Karpas-422 (cell line): ENCODE measurements at places on chromosomes 3 and 15. TPM values are rescaled to one million over a fixed set of nuclear protein-coding genes. Genes with fewer than 3 reads are reported as not detected.

PCSK6 gene
- 0.19 TPM in 1 of 2 replicates, not detected in the other for total RNA-seq

ANKRD34C gene
- total RNA-seq, result 0.93 TPM in 1 of 2 replicates, not detected in the other

- H3K36me3 ChIP-seq, result no peaks in the 10 kb centered on the region
- no peak overlapping the region for H3K27ac ChIP-seq
- DNase-seq, result no peak
- H3K27me3 ChIP-seq, result peaks cover 3% of the 10 kb centered on the region; the same call in 1 of the 2 replicates
- H3K4me3 ChIP-seq, result no peak overlapping the region
Observed at GRCh38 chr15:66940368-66940767, 125.0 kb upstream of the SMAD3 start.

- H3K4me1 ChIP-seq, result peaks cover 4% of the 10 kb centered on the region; the same call in 1 of the 2 replicates
- H3K27me3 ChIP-seq, result no peaks in the 10 kb centered on the region
- no peak overlapping the region for H3K27ac ChIP-seq
- no peaks in the 10 kb centered on the region for H3K36me3 ChIP-seq
Observed at GRCh38 chr3:9507586-9508578, 45.7 kb downstream of the LHFPL4 start.

DNA sequence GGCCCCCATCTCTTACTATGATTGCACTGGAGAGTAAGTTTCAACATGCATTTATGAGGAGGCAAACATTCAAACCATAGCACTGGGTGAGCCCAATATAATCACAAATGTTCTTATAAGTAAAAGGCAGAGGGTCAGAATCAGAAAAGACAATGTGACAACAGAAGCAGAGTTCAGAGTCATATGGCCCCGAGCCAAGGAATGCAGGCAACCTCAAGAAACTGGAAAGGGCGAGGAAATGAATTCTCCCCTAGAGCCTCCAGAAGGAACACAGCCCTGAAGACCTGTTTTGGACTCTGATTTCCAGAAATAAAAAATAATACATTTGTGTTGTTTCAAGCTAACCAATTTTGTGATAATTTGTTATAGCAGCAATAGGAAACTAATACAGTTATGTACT, 81.3 kb upstream of the ABI3BP start:
- no peaks in the 10 kb centered on the region for H3K4me1 ChIP-seq
- H3K36me3 ChIP-seq, result no peaks in the 10 kb centered on the region
- no peak for DNase-seq
- no peaks in the 10 kb centered on the region for H3K27me3 ChIP-seq
- H3K4me3 ChIP-seq, result no peak overlapping the region
- no peak overlapping the region for H3K27ac ChIP-seq

GRCh38 chr3:69385123-69385722, 665 bp downstream of the FRMD4B start:
- H3K4me1 ChIP-seq, result no peaks in the 10 kb centered on the region
- no peaks in the 10 kb centered on the region for H3K27me3 ChIP-seq
- no peaks in the 10 kb centered on the region for H3K36me3 ChIP-seq
- no peak overlapping the region for H3K4me3 ChIP-seq
- DNase-seq, result no peak
- no peak overlapping the region for H3K27ac ChIP-seq
